ENCODE measurements at places on chromosomes 13 and 19. TPM values are rescaled to one million over a fixed set of nuclear protein-coding genes. Genes with fewer than 3 reads are reported as not detected.
A peak's percentile ranks its signal among the peaks of the same experiment; 100 is the strongest.

COL5A3 gene
- total RNA-seq = 5.8 TPM

DNA sequence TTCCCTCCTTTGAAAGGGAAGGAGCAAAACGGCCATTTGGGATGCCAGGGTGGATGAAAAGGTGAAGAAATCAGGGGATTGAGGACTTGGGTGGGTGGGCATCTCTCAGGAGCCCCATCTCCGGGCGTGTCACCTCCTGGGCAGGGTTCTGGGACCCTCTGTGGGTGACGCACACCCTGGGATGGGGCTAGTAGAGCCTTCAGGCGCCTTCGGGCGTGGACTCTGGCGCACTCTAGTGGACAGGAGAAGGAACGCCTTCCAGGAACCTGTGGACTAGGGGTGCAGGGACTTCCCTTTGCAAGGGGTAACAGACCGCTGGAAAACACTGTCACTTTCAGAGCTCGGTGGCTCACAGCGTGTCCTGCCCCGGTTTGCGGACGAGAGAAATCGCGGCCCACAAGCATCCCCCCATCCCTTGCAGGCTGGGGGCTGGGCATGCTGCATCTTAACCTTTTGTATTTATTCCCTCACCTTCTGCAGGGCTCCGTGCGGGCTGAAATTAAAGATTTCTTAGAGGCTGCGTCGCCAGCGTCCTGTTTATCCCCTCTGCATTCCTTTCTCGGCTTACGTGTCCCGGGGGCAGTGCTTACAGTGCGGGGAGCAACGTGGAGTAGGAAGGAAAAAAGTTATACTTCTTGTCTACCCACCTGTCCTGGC lies 15.2 kb upstream of the S1PR4 start:
- H3K27ac ChIP-seq = no peak overlapping the region
- peaks cover 8% of the 10 kb centered on the region for H3K36me3 ChIP-seq
- H3K27me3 ChIP-seq = no peaks in the 10 kb centered on the region
- peaks cover 12% of the 10 kb centered on the region for H3K4me1 ChIP-seq
- DNase-seq = peak; percentile 67
- H3K4me3 ChIP-seq = no peak overlapping the region

GRCh38 chr13:79749984-79750551 lies 269.1 kb downstream of the NDFIP2 start:
- DNase-seq = no peak
- H3K36me3 ChIP-seq = no peaks in the 10 kb centered on the region
- H3K27me3 ChIP-seq = no peaks in the 10 kb centered on the region
- no peak overlapping the region for H3K4me3 ChIP-seq
- H3K27ac ChIP-seq = peak overlapping the region; percentile 23

SHC2 gene
- 34.8 TPM for total RNA-seq

- no peaks in the 10 kb centered on the region for H3K27me3 ChIP-seq
- H3K4me3 ChIP-seq = no peak overlapping the region
- H3K4me1 ChIP-seq = peaks cover 7% of the 10 kb centered on the region
- no peak for DNase-seq
- H3K36me3 ChIP-seq = no peaks in the 10 kb centered on the region
Measured at GRCh38 chr13:40781717-40782116, 7.7 kb upstream of the SLC25A15 start.

DNA sequence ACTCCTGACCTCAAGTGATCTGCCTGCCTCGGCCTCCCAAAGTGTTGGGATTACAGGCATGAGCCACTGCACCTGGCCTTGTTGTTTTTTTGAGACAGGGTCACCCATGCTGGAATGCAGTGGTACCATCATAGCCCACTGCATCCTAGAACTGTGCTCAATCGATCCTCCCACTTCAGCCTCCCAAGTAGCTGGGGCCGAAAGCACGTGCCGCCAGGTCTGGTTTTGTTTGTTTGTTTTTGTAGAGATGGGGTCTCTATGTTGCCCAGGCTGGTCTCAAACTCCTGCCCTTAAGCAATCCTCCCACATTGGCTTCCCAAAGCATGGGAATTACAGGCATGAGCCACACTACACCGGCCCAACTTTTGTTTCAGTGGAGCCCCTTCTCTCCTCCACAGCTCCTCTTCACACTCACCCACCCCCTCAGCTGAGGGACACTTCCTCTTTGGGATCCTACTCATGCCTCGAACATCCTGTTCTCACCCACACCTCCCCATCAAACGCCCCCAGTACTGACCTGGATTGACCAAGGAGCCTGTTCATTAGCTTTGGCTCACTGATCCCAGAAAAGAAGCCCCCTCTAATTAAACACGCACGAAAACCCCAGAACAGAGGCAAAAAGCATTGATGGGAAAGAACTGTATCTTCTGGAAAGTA lies 12.8 kb upstream of the CERS4 start:
- DNase-seq = no peak
- H3K4me1 ChIP-seq = peaks cover 8% of the 10 kb centered on the region
- H3K36me3 ChIP-seq = no peaks in the 10 kb centered on the region
- H3K4me3 ChIP-seq = no peak overlapping the region
- no peaks in the 10 kb centered on the region for H3K27me3 ChIP-seq
- no peak overlapping the region for H3K27ac ChIP-seq

Measured in stomach (tissue), 19 donors.